ENCODE measurements at places on chromosomes 1 and 21.

DNA sequence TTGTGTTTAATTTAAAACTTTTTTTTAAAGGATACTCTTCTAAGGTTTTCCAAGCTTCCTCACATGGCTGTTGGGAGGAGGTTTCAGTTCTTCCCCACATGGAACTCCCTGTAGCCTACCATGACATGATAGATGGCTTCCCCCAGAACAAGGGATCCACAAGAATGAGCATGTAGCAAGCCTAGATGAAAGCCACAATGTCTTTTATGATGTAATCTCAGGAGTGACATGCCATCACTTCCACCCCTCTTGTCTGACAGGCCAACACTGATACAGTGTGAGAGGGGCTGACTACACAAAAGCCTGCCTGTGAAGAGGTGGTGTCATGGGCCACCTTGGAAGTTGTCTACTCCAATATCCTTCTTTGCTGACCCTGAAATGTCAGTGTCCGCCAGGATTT, 32.0 kb downstream of the CD34 start:
- DNase-seq, result no peak

DNA sequence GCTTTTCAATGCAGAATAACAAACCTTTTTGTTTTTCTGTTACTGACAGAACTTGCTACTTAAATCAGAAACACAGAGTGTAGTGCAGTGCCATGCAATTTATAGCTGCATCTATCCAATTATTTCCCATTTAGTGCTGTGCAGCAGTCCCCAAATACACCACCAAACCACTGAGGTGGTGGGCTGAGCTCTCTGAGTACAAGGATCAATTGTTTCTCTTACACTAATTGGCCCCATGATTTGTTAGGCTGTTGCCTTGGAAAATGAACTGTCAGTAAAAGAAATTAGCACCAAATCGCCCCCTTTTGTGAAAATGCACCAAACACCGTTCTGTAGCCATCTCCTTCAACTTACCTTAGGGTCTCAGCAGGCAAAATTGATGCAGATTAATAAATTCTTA, 118.9 kb upstream of the C8B start:
- DNase-seq, result no peak

DNA sequence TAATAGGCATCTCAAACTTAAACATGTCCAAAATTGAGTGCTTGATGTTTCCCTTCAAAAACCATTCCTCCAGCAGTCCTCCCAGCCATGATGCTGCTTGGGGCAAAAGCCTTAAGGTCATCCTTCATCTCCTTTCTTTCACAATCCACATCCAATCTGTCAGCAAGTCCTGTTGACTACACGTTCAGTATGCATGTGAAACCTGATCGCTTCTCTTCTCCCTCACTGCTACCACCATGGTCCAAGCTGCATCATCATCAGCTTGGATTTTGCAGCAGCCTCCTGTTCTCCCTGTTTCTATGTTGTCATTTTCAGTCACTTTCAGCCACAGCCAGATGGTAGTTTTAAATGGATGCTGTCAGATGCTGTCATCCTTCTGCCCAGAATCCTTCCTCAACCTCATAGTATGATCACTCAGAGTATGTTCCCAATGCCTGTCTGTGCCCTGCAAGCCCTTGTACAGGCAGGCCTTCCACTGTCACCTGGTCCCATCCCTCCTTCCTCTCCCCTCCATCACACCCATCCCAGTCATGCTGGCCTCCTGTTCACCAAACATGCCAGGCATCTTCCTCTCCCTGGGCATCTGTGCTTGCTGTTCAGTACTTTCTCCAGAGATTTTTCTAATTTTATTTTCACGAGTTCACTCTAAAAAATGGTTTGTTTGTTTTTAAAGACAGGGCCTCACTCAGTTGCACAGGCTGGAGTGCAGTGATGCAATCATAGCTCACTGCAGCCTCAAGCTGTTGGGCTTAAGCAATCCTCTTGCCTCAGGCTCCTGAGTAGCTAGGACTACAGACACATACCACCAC, 66.0 kb downstream of the SYDE2 start:
- DNase-seq, result no peak

- DNase-seq, result no peak
Measured at GRCh38 chr1:85074365-85074964, 26.2 kb upstream of the MCOLN3 start.

GRCh38 chr1:14855268-14855667, 256.8 kb downstream of the KAZN start:
- no peak for DNase-seq

DNA sequence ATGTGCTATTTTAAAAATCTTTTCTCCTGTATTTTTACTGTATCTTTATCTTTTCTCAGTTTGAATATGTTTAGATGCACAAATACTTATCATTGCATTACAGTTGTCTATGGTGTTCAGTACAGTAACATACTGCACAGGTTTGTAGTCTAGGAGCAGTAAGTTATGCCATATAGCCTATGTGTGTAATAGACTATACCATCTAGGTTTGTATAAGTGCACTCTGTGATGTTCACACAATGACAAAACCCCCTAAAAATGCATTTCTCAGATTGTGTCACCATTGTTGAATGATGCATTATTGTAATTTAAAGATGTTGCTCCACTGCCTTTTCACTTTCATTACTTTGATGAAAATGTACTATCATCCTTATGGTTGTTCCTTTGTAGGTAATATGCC, 64.9 kb upstream of the PRRX1 start:
- DNase-seq, result no peak
